ENCODE measurements at places on chromosomes 5 and 9.

DNA sequence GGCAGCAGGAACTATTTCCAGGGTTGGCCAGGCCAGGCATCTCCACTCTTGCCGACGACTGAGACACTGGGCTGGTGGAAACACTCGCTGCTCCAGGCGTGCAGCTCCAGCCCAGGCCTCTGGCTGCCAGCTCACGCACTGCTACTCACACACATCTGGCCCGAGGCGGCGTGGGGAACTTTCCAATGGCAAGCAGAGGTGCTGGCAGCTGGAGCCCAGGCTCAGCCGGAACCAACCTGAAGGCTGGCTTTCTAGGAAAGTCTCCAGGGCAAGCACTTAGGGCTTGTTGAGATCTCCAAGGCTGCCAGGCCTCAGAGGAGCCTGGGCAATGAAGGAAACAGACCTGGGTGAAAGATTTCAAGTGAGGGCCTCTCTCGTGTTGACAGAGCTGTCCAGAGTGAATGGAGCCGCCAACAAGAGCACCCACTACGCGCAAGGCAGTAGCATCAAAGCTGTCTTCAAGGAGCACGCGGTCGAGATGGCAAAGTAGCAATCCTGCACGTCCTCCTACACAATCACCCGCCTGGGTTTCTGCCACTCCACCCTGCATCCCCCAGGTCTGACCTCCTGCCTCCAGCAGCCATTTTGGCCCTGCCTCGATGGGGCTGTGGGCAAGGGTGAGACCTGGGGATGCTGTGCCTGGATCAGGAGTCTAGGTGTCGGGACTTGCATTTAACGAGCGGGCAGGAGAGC is 14.4 kb downstream of the SH3PXD2B start:
- no peak for DNase-seq

DNA sequence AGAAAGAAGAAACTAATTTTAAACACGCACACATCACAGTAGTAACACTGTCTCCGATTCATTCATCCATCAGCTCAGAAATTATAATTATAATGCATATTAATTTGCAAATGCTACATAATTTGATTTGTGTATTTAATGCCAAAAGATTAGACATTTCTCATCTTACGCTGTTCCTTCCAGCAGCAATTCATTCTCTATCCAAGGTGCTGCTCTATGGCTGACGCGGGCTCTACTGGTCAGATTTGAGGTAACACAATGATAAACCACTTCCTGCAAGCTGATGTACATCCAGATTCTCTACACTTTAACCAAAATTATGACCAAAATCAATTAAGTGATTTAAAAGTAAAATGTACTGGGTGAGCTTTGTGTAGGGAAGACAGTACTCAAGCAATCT is 77.9 kb upstream of the ICE1 start:
- DNase-seq: no peak

GRCh38 chr5:147863454-147864158 is 14.9 kb upstream of the SCGB3A2 start:
- no peak for DNase-seq

DNA sequence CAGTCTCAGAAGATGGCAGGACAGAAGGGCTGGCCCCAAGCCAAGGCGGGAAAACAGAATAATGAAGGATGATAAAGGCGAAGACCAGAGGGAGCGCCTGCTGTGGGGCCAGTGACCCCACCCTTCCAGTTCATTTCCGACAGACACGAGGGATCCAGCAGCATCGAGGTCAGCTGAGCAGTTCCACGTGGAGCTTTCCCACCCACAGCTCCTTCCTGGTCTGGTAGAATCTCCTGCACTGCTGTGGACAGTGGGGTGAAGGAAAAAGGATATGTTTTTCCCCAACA is 265.9 kb upstream of the VLDLR start:
- no peak for DNase-seq

DNA sequence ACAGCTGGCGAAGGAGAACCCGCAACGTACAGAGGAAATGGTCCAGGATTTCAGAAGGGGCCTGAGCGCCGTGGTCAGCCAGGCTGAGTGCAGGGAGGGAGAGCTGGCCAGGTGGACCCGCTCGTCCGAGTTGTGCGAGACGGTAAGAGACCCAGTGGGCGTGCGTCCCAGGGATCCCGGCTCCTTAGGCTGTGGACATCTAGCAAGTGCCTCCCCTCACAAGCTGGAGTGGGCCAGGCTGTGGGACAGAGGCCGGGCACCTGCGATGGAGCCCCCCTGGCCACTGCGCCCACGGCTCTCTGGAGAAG is 29.5 kb upstream of the LRRC14B start:
- no peak for DNase-seq

- no peak for DNase-seq
Measured at GRCh38 chr9:96022445-96023051, 147.1 kb downstream of the ERCC6L2 start.

DNA sequence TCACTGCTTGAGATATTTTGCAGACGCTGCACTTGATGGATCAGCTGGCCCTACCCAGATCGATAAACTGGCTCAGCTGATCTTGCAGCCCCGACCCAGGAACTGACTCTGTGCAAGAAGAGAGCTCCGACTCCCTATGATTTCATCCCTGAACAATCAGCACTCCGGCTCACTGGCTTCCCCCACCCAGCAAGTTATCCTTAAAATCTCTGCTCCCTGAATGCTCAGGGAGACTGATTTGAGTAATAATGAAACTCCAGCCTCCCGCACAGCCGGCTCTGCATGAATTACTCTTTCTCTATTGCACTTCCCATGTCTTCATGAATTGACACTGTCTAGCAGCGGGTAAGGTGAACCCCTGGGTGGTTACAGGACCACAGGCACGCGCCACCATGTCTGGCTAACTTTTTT is 16.9 kb upstream of the NANS start:
- DNase-seq: no peak

GRCh38 chr9:94800424-94801117 is 74.1 kb downstream of the AOPEP start:
- no peak for DNase-seq

DNA sequence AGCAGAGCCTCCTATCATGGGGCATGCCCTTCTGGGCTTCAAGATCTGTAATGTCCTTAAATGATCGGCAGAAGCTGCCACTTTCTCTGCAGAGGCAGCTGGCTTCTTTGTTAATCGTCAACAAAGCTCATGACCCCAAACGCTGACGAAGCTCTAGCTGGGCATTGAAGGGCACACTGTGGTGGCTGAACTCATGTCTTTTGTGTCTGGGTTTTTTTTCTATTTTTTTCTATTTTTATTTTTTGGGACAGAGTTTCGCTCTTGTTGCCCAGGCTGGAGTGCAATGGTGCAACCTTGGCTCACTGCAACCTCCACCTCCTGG is 65.2 kb upstream of the ASS1 start:
- DNase-seq: no peak

- DNase-seq: no peak
Measured at GRCh38 chr5:165497707-165498106, 1992.3 kb downstream of the MAT2B start.

DNA sequence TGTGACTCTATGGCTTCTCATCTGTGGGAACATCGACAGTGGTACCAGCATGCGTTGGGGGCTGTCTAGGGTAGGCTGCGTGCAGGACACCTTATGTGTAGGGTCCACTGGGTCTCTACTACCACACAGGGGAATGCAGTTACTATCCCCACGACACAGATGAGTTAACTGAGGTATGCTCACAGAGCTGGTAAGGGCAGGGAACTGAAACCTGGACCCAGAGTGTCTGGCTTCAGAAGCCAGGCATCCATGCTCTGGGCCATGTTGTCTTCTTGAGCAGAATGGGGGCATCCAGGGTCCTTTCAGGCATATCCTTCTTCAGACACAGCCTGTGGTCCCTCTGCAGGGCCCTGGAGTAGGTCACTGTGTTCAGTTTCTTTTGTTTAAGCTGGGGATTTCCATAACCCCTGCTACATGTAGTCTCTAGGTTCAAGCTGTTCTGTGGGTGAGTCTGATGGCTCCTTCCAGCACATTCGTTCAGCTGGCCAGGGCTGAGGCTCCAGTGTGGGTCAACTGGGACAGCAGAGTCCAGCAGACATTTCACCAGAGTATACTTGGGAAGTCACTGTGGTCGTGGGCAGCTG is 148.8 kb downstream of the GADD45G start:
- no peak for DNase-seq

GRCh38 chr9:92807757-92808725 is 43.4 kb upstream of the BICD2 start:
- no peak for DNase-seq

DNA sequence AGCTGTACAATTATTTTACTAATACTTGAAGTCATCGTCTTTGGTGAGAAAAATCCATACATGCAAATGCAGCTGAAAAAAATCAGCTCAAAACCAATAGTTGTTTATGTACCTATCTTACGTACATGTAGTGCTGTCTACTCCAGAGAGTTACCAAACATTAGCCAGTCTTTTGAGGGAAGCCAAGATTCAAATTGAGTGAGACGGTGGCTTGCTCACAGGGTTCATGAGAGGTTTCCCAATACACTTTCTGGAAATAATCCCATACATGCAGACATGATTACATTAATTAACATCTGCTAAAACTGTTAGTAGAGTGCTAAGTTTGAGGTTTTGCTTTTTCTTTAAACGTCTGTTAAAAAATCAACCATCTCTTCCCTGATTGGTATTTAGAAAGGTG is 2.3 kb downstream of the C9orf72 start:
- no peak for DNase-seq

- DNase-seq: no peak
Measured at GRCh38 chr9:121985792-121986494, 107.2 kb downstream of the TTLL11 start.

DNA sequence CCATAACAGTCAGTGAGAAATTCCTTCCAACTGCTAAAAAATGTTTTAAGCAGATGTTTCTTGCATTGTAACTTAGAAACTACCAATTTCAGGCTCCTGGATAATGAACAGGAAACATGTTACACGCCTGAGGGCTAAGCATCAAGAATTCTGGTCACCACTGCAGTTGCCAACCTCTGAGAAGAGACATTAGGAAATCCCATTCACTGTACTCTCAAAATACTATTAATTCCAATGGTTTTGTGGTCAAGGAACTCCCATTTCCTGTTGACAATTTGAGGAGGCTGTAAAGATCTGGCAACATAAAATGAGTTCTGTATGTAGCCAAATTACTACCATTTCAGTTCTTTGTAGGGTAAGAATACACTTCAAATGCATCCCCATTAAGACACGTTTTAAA is 456.0 kb upstream of the MEF2C start:
- DNase-seq: peak; percentile 61

DNA sequence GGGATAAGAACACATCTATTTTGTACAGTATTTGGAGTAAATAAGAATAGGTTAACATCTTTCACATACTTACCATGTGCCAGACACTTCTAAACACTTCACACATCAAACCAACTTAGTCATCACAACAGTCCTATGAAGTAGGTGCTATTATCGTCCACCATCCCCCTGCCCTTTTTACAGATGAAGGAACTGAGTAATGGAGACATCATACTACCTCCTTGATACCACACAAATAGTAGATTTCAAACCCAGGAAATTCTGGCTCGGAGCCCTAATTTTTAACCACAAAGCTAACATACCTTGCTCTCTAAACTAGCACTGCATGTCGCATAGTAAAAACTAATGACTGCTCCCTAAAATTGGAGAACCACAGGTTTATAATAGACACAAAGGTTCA is 4.2 kb upstream of the ZNF366 start:
- peak; percentile 43 for DNase-seq

GRCh38 chr9:4936823-4937222 is 48.2 kb upstream of the JAK2 start:
- DNase-seq: no peak

GRCh38 chr5:168756453-168757391 is 177.6 kb upstream of the PANK3 start:
- no peak for DNase-seq

DNA sequence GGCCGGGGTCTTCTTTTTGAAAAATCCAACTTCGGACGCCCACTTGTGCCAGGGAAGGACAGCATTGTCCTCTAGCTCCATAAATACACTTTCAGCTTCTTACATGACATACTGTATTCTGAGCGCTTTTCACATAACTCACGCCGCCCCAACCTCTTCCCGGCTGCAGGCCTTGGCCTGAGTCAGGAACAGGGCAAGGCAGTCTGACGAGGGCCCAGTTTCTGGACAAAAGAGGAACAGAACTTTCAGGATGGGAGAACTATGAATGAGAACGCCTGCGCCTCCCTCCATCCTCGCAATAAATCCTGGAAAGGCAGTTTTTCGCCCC is 650 bp downstream of the DCTN4 start:
- no peak for DNase-seq

- no peak for DNase-seq
Measured at GRCh38 chr5:119207105-119207504, 136.2 kb downstream of the DMXL1 start.

GRCh38 chr9:36991516-36992134 is 42.4 kb downstream of the PAX5 start:
- peak; percentile 41 for DNase-seq

DNA sequence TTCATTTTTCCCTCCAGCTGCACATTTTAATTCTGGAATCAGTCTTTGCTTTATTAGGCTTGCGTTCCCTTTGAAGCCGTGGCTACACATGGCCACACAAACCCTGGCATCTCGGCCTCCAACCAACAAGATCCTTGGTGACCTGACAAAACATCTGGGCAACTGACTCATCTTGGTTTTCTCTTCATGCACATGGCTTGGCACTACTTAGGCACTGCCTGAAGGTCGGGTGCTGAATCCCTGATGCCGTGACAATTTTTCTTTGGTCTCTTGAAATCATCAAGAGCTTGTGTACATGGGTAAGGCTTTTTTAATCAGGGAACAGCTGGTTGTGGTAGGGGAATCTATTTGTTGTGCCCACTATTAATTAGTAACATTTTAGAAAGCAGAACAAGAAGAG is 16.0 kb upstream of the PAPPA start:
- no peak for DNase-seq

- no peak for DNase-seq
Measured at GRCh38 chr5:115308815-115309214, 12.4 kb upstream of the CCDC112 start.

DNA sequence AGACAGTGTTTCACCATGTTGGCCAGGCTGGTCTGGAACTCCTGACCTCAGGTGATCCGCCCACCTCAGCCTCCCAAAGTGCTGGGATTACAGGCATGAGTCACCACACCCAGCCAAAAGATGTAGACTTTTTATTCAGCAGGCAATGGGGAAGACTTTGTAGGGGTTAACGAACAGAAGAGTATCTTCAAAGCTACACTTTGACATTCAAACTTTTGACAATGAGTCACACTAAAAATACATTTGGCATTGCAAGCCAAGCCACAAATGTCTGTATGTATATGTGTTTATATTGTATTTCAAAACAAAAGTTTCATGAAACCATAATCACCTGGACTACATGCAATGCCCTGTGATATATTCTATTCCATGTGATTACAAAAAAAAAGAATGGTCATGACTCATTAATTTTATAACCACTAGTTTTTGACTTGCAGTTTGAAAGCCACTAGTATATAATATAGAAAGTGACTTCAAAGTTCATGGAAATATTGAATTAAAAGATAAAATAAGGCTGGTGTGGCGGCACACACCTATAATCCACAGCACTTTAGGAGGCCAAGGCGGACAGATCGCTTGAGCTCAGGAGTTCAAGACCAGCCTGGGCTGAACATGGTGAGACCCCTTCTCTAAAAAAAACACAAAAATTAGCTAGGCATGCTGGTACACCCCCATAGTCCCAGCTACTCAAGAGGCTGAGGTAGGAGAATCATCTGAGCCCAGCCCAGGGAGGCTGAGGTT is 8.3 kb downstream of the DIMT1 start:
- peak; percentile 28 for DNase-seq

All from EL (cell line).